Muscle of leg (tissue), 16 donors: ENCODE measurements at places on chromosomes 5 and 9.

DNA sequence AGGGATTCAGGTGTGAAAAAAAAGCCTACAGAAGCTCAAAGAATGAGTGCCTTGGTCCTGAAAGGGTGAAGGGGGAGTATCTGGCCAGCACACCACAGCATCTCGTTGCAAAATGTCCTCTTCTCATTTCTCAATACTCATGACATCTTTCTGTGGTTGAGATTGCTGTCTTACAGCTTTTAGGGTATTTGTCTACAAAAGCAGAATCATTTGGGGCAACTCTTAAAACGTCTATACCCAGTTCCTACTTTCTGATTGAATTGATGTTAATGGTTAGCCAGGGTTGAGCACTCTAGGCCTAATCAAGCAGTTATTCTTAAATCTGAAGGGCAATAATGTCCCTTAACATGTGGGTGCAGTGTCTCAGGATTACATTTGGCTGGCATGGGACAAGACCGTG is 21.2 kb upstream of the PCSK5 start:
- DNase-seq: peak; percentile 7

DNA sequence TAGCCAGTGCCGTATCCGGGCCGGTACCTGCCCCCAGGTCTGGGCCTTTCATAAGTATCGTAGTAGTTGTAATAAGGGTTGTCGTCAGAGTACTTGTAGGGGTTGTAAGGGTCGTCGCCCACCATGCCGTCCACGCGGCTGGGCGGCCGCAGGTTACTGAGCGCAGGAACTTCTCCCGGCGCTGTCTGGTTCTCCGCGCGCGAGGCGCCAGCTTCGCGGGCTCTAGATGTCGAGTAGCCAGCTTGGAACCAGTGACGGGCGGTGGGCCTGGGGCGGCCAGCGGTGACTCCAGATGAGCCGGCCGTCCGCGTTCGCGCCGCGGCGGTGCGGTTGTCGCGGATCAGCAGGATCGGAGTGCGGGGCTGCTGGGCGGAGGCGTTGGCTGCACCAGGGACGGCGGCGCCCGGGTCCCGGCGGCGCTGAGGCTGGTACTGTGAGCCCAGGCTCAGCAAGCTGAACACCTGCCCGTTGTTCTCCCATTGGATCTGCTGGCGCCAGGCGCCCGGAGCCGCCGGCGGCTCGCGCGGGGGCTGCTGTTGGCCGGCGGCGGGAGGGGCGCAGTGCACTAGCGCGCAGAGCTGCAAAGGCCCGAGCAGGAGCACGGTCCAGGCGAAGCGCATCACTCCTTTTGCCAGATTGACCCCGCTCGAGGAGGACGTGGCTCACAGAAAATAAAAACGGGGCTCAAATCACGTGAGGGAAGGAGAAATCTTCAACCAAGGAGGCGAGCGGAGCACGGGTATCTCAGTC is 518 bp downstream of the LOX start:
- DNase-seq: peak; percentile 75

- no peak for DNase-seq
These were observed 25.4 kb upstream of the TGFBR1 start for GRCh38 chr9:99079542-99079941.

- DNase-seq: peak; percentile 45
These were observed 2.3 kb upstream of the HK3 start for GRCh38 chr5:176901260-176902101.

DNA sequence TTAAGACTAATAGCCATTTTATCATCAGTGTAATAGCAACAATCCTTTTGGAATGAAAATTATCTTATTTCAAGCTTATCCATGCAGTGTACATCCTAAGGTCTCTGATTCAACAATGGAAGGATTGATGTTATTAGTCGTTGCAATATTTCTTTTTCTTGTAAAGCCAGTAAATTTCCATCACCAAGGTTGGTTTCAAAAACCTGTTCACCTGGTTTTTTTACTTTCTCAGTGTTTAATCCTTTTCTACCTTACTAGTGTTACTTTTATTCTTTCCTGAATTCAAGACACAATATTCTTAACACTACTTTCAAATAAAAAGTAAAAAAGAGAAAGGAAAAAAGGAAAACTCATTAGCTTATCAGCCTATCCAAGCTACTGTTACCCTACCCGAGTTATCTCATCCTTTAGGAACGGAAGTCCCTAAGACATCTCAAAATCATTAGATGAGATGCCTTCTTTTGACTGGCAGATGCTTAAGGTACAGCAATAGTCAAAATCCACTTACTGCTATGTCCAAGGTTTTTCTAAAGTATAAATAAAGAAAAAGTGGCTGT is 5.4 kb downstream of the ZFR start:
- no peak for DNase-seq

DNA sequence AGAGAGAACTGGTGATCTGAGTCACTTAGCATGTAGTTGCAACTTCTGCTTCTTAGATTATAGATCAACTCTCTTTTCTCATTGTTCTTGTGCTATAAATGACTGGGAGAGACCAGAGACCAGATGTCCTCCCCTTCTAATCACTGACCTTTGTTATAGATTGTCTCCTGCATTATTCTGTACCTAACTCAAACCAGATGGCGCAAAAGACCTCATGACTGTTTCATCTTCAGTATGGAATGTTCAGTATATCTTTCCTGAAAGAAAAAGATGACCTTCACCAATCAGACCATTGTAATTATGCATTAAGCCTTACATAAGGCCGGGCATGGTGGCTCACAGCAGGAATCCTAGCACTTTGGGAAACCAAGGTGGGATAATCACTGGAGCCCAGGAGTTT is 30.5 kb upstream of the ADAM19 start:
- DNase-seq: no peak

- no peak for DNase-seq
These were observed at the start of gene GZMA for GRCh38 chr5:55102348-55102747. Gene GZMA (plus strand): TSS chr5:55102646. CDS start chr5:55102683, 37 bp downstream.

DNA sequence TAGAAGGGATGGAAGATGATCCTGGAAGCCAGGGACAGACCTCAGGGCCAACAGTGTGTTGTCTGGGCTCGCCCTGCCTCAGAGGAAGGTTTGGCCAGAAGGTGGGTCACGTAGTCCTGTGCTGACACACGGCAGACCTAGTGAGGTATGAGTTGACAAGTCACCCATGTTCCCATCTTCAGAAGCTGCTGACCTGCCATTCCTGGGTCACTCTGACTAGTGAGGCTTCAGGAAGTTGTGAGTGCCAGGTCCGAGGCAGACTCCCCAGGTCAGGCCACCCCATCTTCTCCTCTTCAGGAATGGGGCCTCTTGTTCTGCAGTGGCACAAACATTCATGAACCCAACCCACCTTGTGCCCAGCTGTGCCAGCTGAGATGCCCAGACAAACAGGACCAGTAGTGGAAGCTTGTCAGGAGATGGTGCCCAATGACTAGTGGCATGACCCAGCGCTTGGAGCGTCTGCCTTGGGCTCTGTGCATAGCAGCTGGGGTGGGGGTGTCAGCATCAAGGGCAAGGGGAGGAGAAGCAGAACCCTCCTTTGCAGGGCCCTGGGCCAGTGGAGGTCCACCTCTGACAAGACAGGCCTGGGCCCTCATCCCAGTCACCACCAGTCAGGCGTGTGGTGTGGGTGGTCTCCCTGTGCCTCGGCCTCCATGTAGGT is 16.8 kb upstream of the ANGPTL2 start:
- DNase-seq: peak; percentile 7

DNA sequence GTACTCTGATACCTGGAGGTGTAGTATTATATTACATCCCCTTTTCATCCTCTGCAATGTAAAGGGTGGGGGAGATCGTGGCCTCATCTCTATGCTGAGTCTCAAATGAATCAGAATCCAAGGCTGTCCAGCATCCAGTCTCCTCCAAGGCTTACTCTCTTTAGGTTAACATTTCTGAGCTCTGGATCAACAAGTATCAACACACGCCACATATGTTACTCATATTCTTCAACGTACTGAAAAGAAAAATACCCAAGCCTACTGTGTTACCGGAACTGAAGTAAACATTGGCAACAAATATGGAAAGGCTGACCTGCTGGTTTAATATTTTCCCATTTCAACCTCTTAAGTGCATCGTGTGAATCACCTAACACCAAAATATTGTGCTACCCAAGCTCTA is 241.8 kb downstream of the GAS1 start:
- DNase-seq: peak; percentile 91

DNA sequence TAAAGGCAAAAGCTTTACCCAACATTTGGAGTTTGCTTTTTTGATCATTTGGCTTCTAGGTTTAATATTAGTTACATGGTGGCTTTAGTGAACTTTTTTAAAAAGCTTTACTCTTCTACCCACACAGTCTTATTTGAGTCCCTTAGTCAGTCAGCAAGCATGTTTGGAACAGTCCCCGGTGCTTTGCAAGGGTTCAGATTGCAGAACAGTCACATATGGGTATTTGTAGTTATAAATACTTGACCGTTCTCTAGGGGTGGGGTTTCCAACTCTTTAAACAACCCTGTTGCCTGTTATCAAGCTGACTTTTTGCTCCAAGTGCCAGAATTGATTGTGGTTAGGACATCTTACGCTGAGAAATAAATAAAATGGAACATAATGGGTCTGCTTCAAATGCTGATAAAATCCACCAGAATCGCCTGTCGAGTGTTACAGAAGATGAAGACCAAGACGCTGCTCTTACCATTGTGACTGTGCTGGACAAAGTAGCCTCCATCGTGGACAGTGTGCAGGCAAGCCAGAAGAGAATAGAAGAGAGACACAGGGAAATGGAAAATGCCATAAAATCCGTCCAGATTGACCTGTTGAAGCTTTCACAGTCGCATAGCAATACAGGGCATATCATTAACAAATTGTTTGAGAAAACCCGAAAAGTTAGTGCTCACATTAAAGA is at the start of gene CAVIN4:
CAVIN4 (plus strand) TSS at position 304 of the 673 bp plus-strand sequence; CDS start at position 369, 65 bp downstream.
- DNase-seq: peak; percentile 73

- DNase-seq: no peak
These were observed 30.2 kb upstream of the ANXA1 start for GRCh38 chr9:73121375-73121935.

- no peak for DNase-seq
These were observed 22.7 kb downstream of the WHRN start for GRCh38 chr9:114482593-114482992.

GRCh38 chr5:10081584-10081983 is 168.1 kb downstream of the ATPSCKMT start:
- no peak for DNase-seq
